Omental fat pad (tissue), 4 donors: ENCODE measurements at places on chromosomes 7 and 10. TPM values are rescaled to one million over a fixed set of nuclear protein-coding genes. Genes with fewer than 3 reads are reported as not detected.

GRCh38 chr10:70324951-70325781 lies 41.4 kb upstream of the NPFFR1 start:
- no peak for DNase-seq

Gene ZNF467
- 15.8 TPM for total RNA-seq

DNA sequence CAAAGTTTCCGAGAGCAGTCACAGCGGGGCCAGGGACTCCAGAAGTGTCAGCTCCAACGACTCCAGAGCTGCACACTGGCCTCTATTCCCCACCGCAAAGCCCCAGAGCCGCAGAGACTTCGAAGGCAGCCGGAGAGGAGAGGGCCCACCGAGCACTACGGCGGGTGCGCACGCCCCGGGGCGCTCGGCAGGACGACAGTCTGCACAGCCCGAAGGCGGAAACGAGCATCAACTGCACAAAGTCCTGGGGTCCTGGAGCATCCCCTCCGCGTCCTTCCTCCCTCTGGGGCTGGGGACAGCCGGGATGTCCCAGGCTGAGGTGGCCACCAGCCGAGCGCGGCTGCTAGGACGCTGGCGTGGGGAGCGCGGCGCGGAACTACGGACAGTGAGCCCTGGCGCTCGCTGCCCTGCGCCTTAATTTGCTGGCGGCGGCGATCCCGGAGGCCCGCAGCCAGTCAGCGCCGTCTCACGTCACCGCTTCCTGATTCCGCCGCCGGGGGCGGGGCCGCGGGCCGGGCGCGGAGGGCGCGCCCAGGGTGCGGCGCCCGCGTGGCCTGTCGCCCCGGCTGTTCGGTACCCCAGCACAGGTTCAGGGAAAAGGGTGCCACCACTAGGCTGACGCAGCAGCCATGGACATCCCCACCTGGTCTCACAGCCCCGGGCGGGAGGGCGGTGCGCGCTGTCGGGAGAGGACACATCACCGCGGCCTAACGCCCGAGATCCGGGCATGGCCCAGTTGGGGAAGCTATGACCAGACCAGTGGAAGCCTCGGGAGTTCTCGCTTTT lies at the start of gene TBX20:
TBX20 (minus strand) TSS at position 391 of the 786 bp plus-strand sequence. CDS start 480 bp downstream, outside the sequence.
- DNase-seq, result no peak

DNA sequence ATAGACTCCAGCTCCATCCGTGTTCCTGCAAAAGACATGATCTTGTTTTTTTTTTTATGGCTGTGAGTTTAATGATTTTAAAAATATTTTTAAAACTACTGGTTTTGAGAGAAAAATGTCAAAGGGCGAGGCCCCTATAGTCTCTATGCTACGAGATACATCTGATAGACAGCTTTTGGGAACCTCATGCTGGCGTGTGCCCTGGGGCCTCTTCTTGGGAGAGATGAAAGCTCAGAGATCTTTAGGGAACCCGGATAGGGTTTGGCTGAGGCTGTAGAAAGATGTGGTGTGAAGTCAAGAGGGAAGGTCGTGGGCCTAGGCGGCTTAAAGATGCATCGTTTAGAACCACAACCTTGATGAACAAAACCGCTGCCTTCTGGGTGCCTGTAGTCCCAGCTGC lies 70.2 kb downstream of the PDIA4 start:
- DNase-seq, result no peak

DNA sequence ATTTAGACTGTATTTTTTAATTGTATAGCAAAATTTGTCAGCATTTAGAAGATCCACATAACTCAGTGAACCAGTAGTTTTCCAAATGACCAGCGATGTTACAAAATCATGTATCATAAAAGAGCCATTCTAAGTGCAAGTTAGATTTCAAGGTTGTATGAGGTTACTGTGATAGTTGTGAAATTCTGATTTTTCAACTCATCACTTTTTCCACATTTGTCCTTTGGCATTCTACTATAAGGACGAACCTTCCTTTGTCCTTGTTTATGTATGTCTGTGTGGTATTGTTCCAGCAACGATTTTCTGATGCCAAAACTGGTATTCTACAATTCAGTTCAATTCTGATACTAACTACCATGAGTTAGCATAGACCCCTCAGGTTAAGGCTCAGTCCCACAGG lies 64.2 kb downstream of the TAX1BP1 start:
- DNase-seq, result no peak

DNA sequence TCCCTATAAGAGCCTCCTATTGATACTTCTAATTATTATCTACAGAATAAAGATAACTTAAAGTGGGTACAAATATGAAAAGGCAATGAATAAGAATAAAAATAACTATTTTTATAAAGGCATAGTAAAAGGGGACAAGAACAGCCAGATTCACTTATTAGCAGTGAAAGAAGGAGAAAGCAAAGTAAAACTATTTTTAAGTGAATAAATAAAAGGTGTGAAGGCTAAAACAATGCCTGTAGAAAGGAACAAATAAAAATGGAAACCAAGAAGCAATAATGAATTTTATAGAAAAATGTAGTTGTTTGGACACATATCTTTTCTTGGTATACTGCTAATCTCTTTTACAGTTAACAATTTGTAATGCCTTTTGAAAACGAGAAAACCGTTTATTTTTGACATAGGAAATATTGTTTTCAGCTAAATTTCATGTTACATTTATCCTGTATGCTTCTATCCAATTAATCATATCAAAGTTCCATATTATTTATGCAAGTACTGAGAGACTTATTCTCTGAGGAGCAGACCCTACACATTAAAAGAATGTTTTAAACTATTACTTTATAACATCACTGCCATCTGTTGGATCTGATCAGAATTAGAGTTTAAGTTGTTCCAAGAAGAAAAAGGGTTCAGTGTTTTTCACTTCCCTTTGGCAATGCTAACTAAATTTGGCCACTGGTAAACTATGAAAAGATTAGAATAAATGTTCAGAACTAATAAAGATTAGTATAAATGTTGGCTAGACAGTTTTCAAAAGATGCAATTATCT lies 59.1 kb downstream of the ARMC3 start:
- DNase-seq, result no peak

DNA sequence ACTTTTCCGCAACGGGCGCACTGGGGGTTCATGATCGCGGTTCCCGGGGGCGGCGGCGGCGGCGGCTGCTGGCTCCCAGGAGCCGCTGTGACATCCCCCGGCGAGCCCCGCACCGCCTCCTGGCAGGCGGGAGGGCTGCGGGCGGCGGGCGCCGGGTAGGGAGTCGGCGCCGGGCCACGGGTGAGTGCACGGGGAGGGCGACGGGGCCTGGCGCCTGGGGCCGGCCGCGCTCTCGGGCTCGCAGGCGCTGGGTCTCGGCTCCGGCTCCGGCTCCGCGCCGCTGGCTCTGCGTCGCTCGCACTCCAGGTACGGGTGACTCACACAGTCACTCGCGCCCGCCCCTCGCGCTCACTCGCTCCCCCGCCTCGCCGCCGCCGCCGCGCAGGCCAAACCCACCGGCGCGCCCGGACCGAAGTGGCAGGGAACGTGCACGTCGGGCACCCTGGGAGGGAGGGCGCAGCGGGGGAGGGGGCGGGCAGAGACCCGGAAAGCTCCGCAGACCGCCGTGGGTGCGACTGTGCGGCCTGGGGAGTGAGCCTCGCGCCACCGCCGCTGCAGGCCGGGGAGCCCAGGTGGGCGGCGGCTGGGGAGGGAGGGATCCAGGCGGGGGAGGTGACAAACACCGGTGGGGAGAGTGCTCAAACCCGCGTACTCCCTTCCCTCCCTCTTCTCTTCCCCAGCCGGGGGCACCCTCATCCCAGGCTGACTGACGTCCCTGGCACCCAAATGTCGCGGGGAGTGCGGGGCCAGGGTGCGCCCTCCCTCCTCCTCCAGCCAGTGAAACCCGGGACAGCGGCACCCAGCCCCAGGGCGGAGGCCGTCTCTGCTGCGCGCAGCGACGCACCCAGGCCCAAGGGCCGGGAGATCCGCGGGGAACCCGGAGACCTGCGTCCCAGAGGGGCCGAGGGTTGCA lies 276.9 kb upstream of the NEBL start:
- no peak for DNase-seq

DNA sequence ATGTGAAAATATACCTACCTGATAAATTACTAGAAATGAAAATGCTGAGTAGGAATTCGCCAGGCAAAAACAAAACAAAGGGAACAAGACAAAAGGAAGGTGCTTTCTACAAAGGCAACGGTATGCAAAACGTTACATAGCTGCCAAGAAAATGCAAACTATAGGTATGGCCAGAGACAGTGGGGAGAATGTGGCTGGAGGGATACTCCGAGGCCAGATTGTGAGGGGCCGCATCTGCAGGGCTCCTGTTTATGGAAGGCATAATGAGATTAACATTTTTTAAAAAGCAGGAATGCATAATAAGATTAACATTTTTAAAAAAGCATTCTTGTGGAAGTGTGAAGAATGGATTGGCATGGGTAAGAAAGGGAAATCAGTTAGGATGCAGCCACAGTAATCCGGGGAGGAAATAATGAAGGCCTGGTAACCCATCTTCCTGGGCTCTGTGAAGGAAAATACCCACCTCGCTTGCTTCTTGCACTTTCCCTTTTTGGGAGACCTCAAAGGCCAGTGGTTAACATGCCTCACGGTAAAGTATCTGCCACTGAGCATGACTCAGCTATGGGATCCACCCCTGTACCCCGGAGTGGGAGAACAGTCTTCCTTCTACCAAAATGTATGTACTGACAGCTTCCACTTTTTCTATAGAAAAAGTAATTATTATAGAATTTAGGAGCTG lies 145.8 kb upstream of the LRRN3 start:
- no peak for DNase-seq

Gene MUC12
- total RNA-seq, result not detected

Gene GRM3
- total RNA-seq, result not detected

Gene ANXA11
- 123 TPM for total RNA-seq

Gene PLEKHS1
- not detected for total RNA-seq

DNA sequence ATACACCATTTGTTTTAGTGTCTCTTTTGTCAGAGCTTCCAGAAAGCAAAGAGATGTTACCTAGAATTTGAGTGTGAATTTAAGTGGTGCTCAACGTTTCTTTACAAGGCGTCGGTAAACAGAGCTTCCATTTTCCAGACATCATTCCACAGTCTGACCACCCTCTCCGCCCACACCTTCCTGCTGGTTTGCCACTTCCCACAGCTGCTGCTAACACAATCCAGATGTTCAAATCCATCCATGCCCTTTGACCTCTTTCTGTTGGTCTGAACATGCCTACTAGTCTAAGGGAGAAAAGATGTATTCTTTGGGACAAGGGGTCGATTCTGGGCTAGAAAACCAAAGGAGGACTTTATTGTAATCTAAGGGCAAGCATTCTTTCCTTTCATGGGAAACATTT lies 86.1 kb downstream of the FAM107B start:
- DNase-seq, result no peak

Gene CCDC172
- not detected for total RNA-seq

Gene CPEB3
- 6.3 TPM for total RNA-seq

Gene ARL5B
- 16.9 TPM for total RNA-seq

Gene SYT15
- 0.65 TPM for total RNA-seq

GRCh38 chr7:7156663-7157062 lies 25.7 kb upstream of the C1GALT1 start:
- no peak for DNase-seq

Gene RBP3
- not detected for total RNA-seq

Gene SPDYE1
- not detected for total RNA-seq

DNA sequence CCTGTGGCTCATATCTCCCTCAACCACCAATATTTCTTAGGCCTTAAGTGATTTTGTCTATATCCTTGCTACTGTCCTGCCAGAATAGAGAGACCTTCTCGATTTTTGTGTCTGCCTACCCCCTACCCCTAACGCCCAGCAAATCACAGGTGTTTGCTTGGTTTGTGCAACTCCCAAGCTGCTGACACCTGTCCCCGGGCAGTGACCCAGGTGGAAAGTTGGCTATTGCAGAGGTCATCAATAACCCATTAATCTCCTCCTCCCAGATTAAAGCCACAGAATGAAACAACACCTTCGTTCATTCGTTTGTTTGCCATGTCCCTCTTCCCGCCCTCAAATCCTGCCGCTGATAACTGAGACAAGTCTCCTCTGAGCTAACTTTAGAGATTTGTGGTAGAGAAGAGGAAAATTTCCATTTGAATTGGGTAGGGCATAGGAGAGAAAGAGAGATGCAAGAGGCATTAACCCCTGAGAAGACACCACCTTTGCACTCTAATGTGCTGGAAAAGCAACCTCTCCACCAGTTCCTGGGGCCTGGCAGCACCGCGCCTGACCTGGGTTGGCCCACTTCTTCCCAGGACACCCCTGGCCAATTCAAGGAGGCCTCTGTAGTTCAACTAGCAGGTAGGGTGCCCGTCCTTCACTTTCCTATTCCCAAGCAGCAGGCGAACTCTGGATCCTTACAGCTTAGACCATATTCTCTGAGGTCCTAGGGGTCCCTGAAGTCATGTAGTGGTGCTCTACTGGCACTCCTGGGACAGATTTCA lies 3.0 kb downstream of the NEUROG3 start:
- DNase-seq, result no peak

- DNase-seq, result no peak
Measured at GRCh38 chr7:156559001-156559400, 81.6 kb upstream of the RNF32 start.

Gene FKBP6
- total RNA-seq, result not detected

DNA sequence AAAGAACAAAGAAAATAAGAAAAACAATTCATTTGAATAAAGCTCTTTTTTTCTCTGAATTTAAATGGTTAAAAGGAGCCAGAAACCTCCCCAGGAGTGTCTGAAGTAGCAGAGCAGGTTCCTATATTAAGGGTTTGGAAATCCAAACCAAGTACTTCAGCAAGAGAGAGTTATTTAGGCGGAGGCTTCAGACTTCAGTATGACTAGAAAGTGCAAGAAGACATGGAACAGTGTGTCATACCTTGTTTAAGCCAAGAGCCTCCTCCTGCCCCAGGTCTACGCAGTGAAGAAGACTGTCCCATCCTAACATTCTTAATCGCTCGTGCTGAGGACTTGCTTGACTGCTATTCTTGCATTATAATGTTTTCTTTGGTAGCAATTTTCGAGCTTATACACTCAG lies 51.3 kb downstream of the ODAD2 start:
- no peak for DNase-seq

DNA sequence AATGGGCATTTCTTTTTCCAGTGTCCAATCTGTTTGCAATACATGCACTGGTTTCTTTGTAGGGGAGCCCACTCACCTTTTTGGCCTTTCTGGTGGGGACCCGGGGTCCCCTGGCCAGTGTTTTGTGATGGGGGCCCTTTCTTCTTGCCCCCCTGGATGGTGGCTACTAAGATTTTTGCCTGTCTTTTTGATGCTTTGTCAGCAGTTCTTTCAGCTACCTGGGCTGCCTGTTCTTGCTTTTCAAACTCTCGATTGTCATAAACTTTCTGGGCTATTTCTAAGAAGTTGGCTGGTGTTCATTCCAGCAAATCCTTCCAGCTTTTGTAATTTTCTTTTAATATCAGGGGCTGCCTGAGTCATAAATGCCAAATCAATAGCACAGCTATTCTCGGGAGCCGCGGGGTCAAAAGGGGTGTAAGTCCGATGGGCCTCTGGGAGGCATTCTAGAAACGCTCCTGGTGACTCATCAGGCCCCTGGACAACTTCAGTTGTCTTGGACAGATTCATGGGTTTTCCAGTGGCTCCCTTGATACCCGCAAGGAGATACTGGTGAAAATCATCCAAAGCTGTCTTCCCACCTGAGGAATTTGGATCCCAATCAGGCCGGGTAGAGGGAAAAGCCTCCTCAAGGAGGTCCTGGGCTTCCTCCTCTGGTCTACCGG lies 79.0 kb downstream of the PRR15 start:
- no peak for DNase-seq

Gene TEX36
- total RNA-seq, result not detected
